ENCODE measurements at places on chromosomes 3 and 15. TPM values are rescaled to one million over a fixed set of nuclear protein-coding genes. Genes with fewer than 3 reads are reported as not detected.
A peak's percentile ranks its signal among the peaks of the same experiment; 100 is the strongest.

DNA sequence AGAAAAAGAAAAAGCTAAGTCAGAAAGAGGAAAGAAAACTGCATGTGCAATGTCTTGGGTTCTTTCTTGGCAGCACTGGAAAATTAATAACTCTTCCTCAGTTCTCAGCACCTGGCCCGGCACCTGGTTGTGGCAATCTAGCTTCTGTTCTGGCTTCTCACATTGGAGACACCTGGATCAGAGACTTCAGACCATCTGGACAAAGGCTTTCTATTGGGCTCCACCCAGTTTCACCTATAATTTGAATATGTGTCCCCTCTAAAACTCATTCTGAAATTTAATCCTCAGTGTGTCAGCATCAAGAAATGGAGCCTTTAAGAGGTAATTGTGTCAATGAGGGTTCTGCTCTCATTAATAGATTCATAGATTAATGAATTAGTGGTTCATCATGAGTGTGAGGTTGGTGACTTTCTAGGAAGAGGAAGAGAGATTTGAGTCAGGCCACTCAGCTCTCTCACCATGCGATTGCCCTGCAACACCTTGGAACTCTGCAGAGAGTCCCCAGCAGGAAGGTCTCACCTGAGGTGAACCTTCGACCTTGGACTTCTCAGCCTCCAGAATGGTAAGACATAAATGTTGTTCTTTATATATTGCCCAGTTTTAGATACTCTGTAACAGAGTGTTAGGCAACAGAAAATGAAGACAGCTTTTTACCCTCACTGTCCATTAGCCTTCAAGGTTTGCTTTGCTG, 679.9 kb downstream of the NTRK3 start:
- DNase-seq, result no peak

DNA sequence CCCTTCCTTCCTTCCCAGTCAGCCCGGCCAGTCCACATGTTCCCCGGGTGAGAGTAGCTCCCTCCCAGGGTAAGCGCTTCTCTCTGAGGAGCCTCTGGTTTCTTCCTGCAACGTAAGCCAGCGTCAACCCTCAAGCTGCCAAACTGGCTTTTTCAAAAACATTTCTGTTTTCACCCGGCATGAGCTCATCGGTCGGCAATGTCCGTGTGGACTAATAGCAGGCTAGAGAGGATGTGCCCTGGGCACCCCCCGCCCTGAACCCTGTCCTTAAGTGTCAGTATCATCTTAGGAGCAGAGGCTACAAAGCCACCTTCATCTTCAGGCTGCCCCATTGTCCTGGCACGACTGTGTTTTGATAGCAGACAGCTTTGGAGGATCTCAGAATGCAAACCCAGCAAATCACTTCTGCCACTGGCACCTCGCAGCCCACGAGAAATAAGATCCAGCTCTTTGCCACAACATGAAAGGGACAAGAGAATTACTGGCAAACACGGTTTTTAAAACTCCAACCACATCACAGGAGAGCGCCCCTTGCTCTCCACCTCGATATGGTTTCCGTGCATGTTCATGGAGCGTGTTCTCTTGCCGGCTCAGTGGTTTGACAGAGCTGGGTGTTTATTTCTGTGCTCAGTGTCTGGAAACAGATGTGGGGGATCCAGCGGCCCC, 9.9 kb downstream of the ALDH1A3 start:
- DNase-seq, result no peak

- no peak for DNase-seq
These were observed 8.9 kb downstream of the CMTM6 start for GRCh38 chr3:32493437-32494414.

The AHSG gene
- 0.27 TPM for total RNA-seq

DNA sequence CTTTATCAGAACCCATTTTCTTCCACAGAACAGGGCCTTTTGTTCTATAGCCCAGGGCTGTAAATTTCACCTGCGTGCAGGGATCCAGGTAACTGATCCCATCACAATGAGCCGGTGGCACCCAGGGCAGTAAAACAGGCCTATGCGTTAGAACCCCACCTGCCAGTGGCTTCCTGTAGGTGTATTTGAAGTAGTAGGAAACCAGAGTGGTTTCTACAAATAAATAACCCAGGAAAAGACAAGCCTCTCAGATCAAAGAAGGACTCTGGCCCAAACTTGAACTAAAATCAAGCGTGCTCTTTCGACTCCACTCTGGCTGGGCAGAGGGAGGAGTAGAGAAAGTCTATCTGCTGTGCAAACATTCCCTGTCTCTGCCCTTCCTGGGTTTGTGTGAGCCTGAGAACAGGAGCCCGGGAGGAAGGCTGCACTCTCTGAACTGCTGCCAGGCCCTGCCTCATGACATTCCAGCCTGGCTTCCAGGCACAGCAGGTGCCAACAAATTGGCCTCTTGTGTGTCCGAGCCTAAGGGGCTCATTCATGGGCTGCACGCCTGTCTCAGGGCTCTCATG, 77.7 kb downstream of the CEMIP start:
- peak; percentile 91 for DNase-seq

The COPS2 gene
- 60.5 TPM for total RNA-seq

GRCh38 chr3:166837535-166837934, 542.6 kb downstream of the ZBBX start:
- DNase-seq, result no peak

The CACNA2D2 gene
- total RNA-seq, result 12.2 TPM

DNA sequence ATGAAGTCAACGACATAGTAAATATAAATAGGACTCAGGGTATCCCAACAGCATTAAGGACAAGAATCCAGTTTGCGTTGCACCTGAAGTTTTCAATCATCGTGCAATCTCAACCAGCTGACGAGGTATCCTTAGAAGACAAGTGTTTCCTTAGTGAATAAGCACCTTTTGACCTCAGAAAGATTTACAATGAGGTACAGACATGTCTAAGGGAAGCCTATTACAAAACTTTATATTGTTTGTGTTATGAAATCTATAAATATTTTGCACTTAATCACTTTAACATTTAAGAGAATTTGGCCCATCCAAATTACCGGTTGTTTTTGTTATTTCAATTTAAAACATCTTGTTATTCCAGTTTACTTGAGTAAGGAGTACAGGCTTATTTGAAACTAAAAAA, 64.9 kb upstream of the PRICKLE2 start:
- no peak for DNase-seq

DNA sequence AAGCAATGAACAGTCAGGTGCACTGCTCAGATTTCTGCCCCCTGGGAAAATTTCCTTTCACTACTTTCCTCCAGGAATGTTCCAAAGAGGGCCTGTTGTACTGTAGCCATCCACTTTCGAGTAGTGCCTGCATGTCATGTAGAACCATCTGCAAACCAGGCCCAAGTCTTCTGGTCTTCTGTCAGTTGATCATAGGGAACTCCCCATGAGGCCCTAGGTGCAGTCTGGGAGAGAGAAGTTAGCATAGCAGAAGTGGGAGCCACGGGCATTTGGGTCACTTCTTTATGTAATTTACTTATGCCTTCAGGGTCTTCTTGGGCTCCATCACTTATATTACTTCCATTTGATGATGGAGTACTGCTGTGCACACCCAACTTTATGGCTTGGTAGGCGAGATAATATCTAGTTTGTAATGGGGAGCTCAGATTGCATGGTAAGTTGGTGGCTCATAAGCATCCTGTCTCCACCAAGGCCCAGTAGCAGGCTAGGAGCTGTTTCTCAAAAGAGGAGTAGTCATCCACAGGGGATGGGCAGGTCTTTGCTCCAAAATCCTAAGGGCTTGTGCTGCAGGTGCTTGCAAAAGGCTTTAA, 151.4 kb downstream of the NFKBIZ start:
- no peak for DNase-seq

Data from cerebellum (tissue), 4 donors.